Thymus (tissue), 14 donors: ENCODE measurements at places on chromosomes 1 and 21. TPM values are rescaled to one million over a fixed set of nuclear protein-coding genes. Genes with fewer than 3 reads are reported as not detected.

DNA sequence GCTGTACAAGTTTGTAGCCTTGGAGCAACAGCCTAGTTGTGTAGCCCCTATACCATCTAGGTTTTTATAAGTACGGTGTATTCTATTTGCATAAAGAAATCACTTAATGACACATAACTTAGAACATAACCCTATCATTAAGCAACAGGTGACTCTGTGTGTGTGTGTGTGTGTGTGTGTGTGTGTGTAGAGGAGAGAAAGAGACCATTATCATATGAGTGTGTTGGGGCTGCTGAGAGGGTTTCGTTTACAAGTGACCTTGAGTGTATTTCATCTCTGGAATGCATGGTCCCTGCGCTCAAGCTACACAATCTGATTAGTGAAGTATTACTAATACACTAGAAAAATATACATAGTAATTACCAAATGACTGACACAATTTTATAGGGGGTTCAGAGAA is 115.1 kb downstream of the RABGAP1L start:
- H3K36me3 ChIP-seq = no peaks in the 10 kb centered on the region
- no peaks in the 10 kb centered on the region for H3K27me3 ChIP-seq
- no peak overlapping the region for H3K27ac ChIP-seq
- no peak for DNase-seq

DNA sequence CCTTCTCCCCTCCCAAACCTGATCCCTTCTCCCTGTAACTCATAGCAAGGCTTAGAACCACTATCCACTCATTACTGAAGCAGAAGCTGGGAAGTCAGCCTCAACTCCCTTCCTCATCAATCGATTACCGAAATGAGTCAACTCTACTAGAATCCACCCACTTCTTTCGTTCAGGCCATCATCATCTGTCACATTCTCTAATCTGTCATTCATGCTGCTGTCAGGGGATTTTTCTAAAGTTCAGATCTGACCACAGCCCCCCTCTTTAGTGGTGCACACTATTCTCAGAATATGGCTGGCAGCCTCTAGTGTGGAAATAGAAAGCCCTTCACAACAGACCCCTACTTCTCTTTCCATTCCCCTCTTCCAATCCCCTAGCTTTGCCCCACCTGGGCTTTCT is 5.1 kb downstream of the NT5C1A start:
- peaks cover 25% of the 10 kb centered on the region for H3K27me3 ChIP-seq
- no peak overlapping the region for H3K27ac ChIP-seq
- no peaks in the 10 kb centered on the region for H3K4me1 ChIP-seq
- no peak overlapping the region for H3K4me3 ChIP-seq
- no peak for DNase-seq
- H3K36me3 ChIP-seq = no peaks in the 10 kb centered on the region

- no peak overlapping the region for H3K4me3 ChIP-seq
- no peaks in the 10 kb centered on the region for H3K4me1 ChIP-seq
- DNase-seq = no peak
- H3K27ac ChIP-seq = no peak overlapping the region
- H3K36me3 ChIP-seq = no peaks in the 10 kb centered on the region
Observed at GRCh38 chr1:198108636-198109370, 48.0 kb upstream of the NEK7 start.

DNA sequence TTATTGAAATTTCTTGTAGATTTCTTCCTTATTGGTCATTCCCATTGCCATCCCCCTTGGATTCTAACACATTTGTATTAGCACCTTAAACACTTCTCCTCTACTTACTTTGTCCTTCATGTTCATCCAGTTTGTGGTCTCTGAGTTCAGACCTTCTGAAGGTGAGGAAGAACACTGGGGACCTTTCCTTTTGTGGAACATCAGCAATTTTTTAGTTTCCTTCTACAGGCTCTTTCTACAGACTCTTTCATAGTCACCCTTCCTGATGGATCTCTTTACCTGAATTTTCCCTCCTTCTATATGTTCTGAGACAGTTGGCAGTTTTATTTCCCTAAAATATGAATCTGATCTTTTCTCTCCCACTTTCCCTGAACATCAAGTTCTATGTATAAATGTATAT is 4.4 kb upstream of the PALMD start:
- DNase-seq = no peak
- no peaks in the 10 kb centered on the region for H3K36me3 ChIP-seq
- no peaks in the 10 kb centered on the region for H3K4me1 ChIP-seq
- no peaks in the 10 kb centered on the region for H3K27me3 ChIP-seq

DNA sequence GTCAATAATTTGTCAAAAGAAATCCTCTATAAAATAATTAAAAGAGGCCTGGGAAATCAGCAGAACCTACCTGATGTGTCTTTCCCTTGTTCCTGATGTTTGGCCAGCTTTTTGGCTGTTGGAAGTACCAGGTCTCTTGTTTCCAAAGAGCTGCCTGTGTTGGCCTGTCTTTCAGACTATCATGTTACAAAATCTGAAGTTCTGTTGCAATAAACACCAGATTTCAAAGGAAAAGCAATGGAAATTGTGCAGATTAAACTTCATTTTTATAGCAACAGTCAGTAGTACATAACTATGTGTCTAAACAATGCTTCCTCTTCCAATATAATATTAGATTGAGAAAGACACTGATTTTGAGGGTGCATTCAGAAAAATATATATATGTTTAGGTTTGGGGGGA is 647.2 kb upstream of the CXADR start:
- no peaks in the 10 kb centered on the region for H3K36me3 ChIP-seq
- H3K27me3 ChIP-seq = no peaks in the 10 kb centered on the region
- H3K4me1 ChIP-seq = no peaks in the 10 kb centered on the region
- DNase-seq = no peak
- no peak overlapping the region for H3K27ac ChIP-seq

DNA sequence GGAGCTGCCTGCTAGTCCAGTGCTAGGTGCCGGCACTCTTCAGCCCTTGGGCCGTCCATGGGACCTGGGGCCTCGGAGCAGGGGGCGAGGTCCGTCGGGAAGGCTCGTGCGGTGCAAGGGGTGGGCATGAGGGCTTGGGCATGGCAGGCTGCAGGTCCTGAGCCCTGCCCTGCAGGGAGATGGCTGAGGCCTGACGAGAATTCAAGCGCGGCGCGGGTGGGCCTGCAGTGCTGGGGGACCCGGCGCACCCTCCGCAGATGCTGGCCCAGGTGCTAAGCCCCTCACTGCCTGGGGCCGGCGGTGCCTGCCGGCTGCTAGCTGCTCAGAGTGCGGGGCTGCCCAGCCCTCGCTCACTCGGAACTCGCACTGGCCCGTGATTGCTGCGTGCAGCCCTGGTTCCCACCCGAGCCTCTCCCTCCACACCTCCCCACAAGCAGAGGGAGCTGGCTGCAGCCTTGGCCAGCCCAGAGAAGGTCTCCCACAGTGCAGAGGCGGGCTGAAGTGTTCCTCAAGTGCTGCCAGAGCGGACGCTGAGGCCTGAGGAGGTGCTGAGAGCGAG is 467.0 kb downstream of the AGBL4 start:
- H3K36me3 ChIP-seq = no peaks in the 10 kb centered on the region
- H3K4me3 ChIP-seq = no peak overlapping the region
- H3K27ac ChIP-seq = no peak overlapping the region

- H3K27ac ChIP-seq = no peak overlapping the region
- no peak overlapping the region for H3K4me3 ChIP-seq
- no peak for DNase-seq
- no peaks in the 10 kb centered on the region for H3K27me3 ChIP-seq
Observed at GRCh38 chr1:208787219-208787618, 543.0 kb upstream of the PLXNA2 start.

DNA sequence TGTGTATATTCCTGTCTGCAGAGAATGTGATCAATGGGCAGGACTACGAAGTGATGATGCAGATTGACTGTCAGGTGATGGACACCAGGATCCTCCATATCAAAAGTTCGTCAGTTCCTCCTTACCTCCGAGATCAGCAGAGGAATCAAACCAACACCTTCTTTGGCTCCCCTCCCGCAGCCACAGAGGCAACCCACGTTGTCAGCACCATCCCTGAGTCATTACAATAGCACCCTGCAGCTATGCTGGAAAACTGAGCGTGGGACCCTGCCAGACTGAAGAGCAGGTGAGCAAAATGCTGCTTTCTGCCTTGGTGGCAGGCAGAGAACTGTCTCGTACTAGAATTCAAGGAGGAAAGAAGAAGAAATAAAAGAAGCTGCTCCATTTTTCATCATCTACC is 65.2 kb downstream of the OLFML2B start:
- peaks cover 14% of the 10 kb centered on the region for H3K36me3 ChIP-seq
- H3K4me3 ChIP-seq = no peak overlapping the region
- no peak overlapping the region for H3K27ac ChIP-seq
- DNase-seq = no peak
- H3K4me1 ChIP-seq = no peaks in the 10 kb centered on the region
- H3K27me3 ChIP-seq = no peaks in the 10 kb centered on the region

GRCh38 chr1:70319750-70320149 is 34.8 kb downstream of the ANKRD13C start:
- H3K27me3 ChIP-seq = no peaks in the 10 kb centered on the region
- no peak overlapping the region for H3K27ac ChIP-seq
- H3K4me1 ChIP-seq = no peaks in the 10 kb centered on the region
- H3K4me3 ChIP-seq = no peak overlapping the region
- no peaks in the 10 kb centered on the region for H3K36me3 ChIP-seq

Gene OR2T11
- under 0.01 TPM for total RNA-seq

Gene PGLYRP4
- 1.3 TPM for total RNA-seq

Gene TRIM58
- 0.66 TPM for total RNA-seq

Gene HIVEP3
- total RNA-seq = 6.7 TPM

Gene TMEM61
- 0.66 TPM for total RNA-seq

Gene C1QC
- 83.0 TPM for total RNA-seq

Gene TRAF3IP3
- total RNA-seq = 241 TPM

Gene NBPF10
- 0.66 TPM for total RNA-seq
